ENCODE measurements at places on chromosomes 5 and 9.

DNA sequence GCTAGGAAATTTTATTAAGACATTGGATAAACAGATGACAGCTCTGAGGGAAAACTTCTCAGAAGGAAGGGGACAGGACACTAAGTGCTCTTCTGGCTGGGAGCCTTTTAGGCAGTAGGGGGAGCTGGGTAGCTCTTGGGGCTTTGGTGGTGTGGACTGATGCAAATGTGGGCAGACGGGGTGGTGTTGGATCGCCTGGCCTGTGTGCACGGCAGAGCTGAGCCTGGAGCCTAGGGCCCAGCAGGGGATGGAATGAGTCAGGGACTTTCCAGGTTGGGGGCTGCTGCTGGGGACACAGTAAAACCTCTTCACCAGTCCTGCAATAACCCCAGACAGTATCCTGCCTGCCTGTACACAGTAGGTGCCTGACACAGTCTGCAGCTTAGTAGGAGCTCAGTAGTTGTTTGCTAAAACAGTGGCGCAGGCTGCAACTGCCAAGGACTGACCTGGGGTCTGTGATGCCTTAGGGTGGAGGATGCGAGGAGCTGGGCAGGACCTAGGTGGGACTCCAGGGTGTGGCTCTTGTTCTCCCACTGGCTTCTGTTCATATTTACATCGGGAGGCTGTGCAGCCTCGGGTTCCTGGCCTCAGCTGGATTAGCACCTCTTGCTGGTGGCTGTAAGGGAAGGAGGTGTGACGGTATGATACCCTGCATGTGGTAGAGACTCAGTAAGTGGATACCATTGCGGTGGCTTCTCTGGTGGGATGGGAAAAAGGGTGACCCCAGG lies 83.8 kb downstream of the DAB2IP start:
- DNase-seq = no peak

DNA sequence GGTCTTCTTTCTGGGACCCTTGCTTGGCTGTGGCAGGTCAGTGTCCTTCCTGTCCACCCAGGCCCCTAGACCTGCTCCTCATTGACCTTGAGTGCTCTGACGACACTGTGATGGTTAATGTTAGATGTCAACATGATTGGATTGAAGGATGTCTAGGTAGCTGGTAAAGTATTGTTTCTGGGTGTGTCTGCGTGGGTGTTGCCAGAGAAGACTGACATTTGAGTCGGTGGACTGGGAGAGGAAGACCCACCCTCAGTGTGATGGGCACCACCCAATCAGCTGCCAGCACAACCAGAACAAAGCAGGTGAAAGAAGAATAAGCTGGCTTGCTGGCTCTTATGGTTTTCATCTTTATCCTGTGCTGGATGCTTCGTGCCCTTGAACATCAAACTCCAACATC lies 74.5 kb downstream of the CFAP90 start:
- no peak for DNase-seq

GRCh38 chr5:88673253-88674105 lies 209.5 kb downstream of the MEF2C start:
- no peak for DNase-seq

- DNase-seq = no peak
Observed at GRCh38 chr9:126523611-126524111, 90.1 kb upstream of the LMX1B start.

- DNase-seq = no peak
Observed at GRCh38 chr5:126106029-126106428, 317.2 kb upstream of the GRAMD2B start.

DNA sequence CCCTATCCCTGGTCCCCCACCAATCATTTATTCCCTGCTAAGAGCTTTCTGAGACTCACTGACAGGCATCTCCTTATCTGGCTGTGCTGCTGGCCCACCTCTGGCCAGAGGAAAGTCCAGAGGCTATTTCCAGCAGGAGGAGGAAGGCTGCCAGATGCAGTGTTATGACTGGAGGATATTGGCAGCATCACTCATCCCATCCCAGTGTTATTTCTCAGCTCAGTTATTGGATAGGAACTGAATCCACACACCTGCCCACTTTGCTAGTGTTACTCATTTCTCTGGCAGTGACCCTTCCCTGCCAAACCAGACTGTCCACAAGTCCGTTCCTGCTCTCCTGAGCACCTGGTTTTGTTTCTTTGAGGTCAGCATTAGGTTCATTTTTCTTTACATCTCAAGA lies 228.2 kb downstream of the GRIA1 start:
- no peak for DNase-seq

DNA sequence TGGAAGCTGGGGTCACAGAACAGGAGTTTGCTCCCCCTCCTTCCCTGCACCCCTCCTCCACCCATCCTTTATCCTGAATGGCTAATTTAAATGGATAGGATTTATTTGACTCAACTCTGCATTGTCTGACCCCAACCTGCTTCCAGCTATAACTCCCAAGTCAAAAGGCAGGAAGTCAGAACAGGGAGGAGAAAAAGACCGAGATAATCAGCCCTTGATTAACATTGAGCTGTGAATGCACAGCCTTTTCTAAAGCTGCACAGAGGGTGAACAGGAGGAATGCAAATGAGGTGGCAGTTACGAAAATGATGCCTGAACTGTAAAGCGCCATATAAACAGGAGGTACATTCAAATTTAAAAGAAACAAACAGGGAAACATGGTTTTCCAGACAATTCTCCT lies 152.8 kb downstream of the SPOCK1 start:
- DNase-seq = no peak

DNA sequence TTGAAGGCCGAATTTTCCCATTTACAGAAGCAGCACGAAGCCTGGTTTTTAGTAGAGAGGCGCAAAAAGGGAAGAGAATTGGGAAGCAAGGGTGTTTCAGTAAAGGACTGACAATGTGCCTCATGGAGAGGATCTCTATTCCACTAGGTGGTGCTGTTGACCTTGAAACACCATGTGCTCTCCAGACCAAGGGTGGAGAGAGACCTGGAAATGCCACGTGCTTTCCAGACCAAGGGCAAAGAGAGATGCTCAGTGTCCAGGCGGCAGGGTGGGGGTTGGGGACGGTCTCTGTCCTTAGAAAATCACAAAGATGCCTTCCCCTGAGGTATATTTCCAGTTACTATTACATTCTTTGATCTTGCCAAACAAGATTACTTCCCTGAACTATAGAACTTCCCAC lies 425.3 kb downstream of the CSNK1G3 start:
- DNase-seq = no peak

- no peak for DNase-seq
Observed at GRCh38 chr9:87324613-87325194, 173.0 kb upstream of the DAPK1 start.
